ENCODE measurements at places on chromosomes 5 and 9.

DNA sequence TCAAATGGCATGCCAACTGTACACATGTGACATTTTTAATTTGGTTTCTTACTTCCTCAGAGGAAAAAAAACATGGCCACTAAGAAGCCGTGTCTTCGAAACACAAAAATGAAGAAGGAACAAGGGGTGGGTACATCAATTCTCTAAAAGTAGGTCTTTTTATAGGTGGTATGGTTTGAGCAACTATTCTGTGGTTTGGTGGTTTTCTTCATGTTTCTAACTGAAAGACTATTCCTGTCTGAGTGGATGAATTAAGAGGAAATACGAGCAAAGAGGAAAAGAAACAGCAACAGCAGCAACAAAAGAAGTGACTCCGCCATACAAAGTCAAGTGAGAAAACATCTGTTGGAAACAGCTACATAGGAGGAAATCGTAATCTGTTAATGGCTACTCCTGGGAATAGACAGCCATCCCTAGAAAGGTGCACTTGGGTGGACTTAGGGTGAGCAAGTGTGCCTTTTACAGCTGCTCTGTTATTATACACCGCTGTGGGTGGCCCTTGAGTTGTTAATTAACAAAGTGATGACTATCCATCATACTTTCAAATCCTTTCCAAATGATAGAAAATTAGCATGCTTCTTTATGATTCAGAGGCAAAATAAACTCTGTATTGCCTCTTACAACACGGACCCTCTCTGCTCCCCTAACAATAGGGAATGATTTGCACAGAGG lies 575.8 kb downstream of the TLE1 start:
- peak; percentile 94 for DNase-seq

DNA sequence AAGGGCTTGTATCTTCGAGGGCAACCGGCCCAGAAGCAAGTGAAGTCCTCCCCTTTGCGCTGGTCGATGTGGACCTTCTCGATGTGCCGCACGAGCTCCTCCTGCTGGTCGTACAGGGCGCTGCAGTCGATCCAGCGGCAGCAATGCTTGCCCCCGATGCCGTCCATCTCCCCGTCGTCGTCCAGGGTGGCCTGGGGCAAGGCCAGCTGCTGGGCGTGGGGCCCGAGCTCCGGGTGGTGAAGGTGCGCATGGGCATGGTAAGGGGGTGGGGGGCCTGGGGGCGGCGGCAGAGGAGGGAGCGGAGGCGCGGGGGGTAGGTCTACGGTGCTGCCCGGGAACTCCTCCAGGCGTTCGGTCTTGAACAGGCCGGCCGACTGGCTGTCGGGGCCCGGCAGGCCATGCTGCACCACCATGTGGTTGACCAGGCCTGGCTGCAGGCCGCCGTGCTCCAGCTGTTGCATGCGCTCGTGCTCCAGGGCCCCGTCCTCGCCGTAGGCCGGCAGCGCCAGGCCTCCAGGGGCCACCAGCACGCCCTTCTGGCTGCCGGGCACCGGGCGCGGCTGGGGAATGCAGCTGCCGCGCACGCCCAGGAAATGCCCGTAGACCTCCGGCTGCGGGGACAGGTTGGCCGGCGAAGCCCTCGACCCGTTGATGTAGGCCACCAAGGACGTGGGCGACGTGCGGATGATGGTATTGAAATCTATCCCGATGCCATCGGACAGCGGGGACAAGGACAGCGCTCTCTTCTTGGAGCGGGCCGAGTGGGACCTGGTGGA lies 181.8 kb downstream of the GLIS3 start:
- DNase-seq = no peak

DNA sequence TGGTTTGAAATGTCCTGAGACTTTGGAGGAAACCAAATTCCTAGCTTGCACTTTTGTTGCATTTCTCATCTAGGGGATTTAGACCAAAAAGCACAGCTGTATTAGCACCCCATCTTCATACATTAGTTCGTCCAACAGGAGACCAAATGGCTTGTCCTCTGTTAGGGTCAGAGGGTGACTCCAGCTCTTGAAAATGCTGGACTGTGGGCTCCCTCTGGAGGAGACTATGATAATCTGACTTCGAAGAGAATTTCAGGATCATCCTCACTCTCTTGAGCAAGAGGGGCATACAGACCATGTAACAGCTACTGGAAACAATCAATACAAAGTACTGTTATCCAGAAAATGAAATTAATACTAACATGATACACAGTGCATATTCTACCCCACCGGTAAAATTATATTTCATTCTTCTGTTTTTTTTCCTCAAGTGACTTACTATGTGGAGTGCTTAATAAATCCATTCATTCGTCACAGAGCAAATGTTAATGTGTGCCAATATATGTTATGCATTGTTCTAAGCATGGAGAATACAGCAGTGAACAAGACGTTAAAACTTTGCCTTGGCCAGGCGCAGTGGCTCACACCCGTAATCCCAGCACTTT lies 63.7 kb upstream of the PPP2CA start:
- DNase-seq = no peak

GRCh38 chr9:110256380-110257096 lies at the start of gene TXN:
TXN (minus strand) TSS chr9:110256507; CDS start chr9:110256435, 72 bp downstream.
- peak; percentile 53 for DNase-seq

DNA sequence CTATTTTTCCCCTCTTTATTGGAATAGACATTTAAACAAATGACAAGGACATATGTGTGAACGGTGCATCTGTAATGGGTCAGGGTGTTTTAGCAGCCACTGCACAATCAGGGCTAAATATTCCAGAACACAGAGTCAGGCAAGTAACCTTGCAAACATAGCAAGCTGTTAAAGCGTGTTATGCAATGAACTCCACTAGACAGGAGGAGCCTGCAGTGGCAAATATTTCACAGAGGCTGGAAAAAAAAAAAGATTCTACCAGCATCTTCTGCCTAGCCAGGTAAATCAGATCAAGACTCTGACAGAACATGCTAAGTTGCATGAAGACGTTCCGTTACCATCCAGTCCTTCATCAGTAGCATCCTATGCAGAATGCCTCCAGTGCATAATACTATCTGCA lies 171.8 kb downstream of the SEMA5A start:
- DNase-seq = no peak

DNA sequence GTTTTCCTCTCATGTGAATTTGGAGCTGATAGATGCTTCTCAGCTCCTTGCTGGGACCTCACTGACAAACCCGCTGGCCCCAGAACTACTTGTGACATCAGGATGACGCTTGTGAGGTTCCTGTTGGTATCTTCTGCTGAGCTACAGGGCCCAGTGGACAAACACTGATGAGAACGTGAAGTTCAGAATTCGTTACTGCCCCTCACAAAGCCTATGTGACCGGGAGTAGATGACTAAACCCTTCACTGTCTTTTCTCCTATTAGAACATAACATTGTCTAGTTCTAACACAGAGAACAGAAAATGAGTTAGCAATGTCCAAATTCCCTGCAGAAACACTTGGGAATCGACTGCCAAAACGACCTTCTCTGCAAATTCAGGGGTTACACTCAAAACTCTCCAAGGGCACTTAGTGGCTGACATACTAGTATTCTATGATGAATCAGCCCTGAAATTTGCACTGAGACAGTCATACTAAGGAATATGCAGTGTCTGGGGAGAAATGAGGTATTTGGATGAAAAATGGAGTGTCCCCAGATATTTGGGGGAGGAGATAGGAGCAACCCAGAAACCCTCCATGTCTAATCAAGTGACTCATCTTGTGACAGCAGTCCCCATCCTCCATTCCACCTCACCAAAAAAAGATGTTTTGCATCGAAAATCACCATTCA lies 143.2 kb upstream of the TRIM32 start:
- DNase-seq = no peak

DNA sequence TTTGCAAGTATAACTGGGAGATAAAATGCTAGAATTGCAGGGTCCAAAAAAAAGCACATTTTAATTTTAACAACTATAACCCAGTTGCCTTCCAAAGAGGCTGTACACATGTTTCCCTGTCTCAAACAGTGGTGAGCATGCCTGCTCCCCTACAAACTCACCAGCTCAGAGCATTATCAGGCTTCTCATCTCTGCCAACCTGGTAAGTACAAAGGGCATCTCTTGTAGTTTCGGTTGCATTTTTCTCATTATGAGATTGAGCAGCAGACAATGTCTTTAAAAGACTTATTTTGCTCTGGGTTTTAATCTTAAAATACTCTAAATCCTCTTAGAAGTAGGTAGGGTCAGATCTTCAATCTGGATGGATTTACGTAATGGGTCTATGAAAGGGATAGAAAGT lies 107.1 kb upstream of the MSX2 start:
- DNase-seq = no peak

DNA sequence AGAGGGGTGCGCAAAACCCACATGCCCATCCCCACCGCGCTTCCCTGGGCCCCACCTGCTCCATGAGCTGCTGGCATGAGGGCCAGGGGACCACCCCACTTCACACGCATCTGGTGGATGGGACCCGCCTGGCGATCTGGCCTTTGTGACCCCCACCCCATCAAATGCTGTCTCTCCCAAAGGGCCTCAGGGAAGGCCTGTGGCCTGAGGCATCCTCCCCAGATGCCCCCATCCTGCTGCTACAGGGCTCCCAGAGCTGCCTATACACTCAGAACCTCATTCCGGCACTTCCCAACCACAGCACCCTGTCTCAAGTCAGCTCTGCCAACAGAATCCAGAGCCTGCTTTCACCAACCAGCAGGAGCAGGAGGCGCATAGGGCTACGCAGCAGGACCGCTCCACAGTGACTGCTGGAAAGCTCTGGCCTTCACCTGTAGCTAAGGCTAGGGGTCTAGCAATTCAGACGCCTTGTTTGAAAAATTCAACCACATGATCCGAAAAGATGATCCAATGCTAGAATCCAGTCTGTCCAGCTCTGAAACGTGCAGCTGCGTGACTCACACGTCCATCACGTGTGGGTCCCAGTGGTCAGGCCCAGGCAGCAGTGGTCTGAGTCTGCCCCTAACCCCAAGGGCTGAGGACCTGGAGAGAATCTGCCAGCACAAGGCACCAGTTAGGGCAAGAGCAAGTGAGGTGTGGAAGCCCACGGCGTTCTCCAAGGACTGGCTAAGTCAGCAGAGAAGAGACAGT lies 1.4 kb upstream of the SNAPC4 start:
- DNase-seq = no peak

DNA sequence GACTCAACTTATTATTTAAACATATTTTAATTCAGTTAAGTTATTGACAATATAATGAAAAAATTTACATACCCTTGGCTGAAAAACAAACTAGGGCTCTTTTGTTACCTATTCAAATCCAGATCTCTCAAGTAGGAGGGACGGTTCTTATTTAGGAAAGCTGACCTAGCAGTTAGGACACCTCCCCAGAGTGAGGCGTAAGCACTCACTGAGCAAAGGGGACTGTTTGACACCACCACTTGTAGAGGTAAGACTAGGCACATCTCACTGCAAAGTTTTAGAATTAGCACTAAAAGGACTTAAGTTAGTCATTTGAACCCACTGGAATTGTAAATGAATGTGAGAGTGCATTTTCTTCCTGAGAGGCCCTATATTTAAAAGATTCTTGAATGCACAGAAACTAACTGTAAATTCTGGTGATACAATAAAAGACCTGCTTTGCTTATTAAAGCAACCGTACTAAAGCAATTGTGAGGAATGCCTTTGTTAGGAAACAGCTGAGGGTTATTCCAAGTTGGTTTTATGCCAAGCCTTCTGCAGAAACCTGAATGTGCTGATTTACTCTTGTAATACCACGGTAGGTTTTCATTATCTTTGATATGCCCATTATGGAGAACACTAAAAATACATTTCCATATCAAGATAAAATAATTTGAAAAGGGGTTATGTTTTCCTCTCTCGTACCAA lies 16.2 kb downstream of the HACD4 start:
- no peak for DNase-seq

DNA sequence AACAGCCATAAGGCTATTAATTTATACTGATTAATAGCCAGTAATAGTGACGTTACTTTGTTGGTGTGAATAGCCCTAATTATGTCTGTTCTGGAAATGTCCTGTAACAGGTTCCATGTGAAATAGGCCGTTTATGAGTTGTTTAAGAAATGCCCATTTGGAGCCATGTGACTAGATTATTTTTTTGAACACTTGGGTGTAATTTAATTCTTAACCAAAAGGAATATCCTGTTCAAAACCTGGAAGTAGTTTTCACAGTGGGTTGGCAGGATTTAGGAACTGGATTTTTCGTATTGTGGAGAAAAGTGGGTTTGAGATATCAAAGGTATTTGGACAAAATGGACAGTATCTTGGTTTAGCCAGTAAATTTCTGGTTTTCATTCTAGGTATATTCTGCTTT lies 1.3 kb downstream of the TENT2 start:
- DNase-seq = no peak

GRCh38 chr9:17462869-17463464 lies 115.9 kb upstream of the SH3GL2 start:
- DNase-seq = no peak

GRCh38 chr5:15014809-15015208 lies 143.2 kb upstream of the ANKH start:
- DNase-seq = no peak

DNA sequence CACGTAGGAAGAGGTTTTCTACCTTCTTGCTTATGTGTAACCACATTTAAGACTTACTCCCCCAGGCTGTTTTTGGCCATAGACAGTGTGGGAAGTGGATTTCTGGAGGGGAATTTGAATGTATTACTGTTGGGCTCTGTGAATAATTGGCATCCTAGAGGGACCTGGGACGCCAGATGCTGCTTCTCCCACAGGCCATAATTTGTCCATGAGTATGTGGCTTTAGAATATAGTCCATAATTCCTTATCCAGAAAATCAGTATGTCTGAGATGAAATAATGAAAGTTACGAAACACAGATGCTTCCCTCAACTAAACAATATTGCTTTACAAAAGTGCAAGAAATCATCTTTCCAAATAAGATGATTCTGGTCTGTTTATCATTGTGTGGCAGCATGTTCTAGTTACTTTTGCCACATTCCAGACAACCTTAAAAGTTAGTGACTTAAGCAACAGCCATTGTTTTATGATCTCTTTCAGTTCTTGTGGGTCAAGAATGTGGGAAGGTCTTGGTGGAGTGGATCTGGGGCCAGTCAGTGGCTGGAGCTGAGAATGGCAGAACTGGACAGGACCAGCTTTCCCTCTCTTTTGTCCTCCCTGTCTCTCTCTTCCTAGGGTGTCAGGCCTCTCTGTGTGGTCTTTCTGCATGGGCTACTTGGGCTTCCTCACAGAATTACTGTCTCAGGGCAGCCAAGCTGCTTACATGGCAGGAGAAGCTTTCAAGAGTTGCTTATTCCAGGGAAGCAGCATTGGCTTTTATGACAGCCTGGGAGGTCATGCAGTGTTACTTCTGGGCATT lies 79.4 kb downstream of the FBXL7 start:
- no peak for DNase-seq

- DNase-seq = no peak
Observed at GRCh38 chr5:39755986-39756385, 331.2 kb upstream of the DAB2 start.

DNA sequence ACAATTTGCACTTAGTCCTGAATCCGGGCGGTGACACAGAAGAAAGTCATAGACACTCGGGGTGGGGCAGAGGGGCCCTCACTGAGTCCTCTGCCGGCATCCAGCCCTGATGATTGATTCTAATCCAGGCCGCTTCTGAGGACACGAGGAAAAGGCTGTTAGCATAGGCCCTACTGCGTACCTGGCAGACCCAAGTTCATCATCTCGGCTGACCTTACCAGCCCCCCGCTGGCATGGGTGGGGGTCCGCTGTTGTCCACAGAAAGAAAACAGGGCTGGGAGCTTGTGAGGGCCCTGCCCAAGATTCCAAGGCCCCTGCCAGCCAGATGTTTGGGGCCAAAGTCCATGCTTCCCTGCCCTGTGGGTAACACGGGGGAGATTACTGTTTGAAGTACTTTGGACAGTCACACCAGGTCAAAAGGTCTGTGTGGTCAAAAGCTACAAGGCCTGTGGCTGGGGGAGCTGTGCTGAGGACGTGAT lies 24.5 kb downstream of the ERGIC1 start:
- no peak for DNase-seq
